ENCODE measurements at places on chromosomes 5 and 9.

GRCh38 chr9:98838868-98839565 is 31.5 kb downstream of the GALNT12 start:
- DNase-seq: no peak

DNA sequence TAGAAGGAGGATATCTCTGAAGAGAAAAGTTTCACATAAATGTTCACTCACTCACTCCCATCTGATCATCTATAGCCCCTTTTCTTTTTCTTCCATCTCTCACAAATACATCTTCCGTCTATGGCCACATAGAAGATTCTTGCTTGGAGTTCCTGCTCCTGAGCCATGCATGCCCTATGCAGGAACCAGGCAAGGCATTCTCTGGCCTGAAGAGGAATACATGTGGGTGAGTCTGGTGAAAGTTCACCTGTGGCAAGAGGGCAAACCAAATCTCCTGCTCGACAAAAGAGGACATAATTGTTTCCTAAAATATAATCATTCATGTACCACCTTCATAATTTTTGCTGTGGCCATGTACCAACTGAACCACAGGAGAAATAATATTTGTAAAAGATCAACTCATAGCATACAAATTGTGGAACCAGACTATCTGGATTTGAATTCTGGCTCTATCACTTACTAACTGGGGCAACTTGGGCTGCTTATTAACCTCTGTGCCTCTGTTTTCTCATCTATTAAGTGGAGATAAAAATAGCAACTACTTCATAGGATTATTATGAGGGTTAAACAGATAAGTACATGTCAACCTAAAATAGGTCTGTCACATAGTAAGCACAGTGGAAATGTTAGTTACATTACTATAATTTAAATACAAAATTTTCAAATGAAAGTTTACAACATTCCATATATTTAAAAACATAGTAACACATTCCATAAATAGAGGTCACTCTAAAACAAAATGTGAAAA is 121.2 kb upstream of the NFIB start:
- no peak for DNase-seq

DNA sequence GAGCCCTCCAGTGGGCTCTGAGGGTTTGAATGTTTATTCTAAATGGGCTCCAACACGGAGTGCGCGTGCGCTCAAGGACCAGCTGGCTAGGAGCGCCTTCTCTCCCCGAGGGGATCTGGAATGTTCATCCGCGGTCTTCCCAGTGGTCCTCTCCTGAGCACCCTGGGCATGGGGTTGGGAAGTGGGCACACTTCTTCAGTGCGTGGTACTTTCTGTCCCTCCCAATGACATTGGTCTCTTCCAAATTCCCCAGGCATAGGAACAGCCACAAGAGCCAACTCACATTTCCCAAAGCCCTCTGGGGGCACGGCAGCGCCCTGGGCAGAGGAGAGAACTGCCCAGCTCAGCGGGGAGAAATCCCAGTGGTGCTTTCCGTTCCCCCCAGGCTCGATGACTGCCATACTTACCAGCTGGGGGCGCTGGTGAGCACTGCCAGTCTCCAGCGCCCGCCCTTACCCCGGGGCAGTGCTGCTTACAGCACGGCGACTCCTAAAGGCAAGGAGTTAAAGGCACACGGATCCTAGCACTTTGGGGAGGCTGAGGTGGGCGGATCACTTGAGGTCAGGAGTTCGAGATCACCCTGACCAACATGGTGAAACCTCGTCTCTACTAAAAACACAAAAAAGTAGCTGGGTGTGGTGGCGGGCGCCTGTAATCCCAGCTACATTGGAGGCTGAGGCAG is 29.9 kb upstream of the OBP2B start:
- no peak for DNase-seq

DNA sequence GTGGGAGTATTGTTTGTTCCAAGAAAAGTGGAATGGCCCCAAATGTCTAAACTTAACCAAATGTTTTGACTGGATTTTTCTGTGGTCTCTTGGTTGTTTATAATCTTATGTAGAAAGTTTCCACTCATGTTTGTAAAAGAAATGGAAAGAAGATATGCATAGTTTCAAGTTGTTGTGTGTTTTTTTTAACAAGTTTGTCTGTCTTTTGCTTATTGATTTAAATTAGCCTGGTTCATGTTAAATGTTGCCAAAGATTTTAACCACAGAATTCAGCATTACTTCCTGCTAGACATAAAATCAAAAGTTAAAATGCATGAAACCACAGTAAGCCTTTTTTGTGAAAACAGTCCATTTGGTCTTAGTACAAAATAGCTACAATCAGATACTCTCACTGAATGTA is 14.0 kb downstream of the PPWD1 start:
- no peak for DNase-seq

DNA sequence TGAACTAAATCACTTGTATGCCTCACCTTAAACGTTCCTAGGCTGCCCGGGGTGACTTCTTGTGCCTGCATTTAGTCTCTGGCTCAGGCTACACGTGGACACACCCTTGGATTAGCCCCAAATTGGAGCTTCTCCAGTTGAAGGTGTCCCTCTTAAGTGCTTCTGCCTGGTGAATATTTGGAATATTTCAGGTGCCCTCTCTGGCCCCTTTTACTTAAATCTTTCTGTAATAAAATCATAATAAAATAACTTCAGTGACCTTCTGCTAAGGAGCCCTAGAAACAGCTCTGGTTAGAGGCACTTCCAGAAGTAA is 74.3 kb upstream of the KLF9 start:
- DNase-seq: no peak

GRCh38 chr9:131554087-131554842 is 8.9 kb downstream of the PRRT1B start:
- no peak for DNase-seq

- DNase-seq: no peak
These were observed 291.9 kb downstream of the FBXL7 start for GRCh38 chr5:15791859-15792258.

- no peak for DNase-seq
These were observed 241.8 kb downstream of the CDH12 start for GRCh38 chr5:22611327-22611726.

DNA sequence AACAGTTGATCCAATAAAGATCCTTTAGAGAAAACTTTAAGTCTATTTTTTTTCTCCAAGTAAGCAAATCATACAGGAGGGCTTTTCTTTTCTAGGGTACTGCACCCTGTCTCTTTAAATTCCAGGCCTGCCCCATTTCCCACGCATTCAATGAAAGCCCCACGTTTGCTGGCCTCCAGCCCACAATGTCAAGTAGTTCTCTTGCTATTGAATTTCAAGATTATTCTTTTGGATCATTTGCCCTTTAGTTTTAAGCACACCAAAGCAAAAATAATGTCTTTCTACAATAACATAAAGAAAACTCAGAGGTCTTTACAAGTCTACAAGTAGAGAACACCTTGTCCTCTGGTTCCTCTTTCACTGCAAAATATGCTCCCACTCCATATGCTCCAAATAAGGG is 15.6 kb downstream of the MLLT3 start:
- no peak for DNase-seq

GRCh38 chr9:89810431-89810830 is 205.6 kb downstream of the GADD45G start:
- no peak for DNase-seq

DNA sequence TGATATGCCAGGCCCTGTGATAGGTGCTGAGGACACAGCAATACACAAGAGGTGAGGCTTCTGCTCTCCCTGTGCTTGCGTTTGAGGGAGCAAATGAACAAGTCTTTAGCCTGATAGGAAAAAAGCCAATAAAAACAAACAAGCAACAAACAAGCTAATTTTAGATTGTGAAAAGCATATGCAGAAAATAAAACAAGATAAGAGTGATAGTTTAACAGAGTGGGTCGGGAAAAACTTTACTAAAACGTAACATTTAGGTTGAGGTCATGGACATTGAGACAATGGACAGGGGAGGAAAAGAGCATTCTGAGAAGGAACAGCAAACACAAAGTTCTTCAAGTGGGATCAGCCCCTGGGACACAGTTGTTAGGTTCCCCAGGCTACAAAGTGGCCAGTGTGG is 4.3 kb downstream of the SMIM3 start:
- no peak for DNase-seq

- DNase-seq: no peak
These were observed 303.6 kb downstream of the PIK3R1 start for GRCh38 chr5:68519143-68519542.

DNA sequence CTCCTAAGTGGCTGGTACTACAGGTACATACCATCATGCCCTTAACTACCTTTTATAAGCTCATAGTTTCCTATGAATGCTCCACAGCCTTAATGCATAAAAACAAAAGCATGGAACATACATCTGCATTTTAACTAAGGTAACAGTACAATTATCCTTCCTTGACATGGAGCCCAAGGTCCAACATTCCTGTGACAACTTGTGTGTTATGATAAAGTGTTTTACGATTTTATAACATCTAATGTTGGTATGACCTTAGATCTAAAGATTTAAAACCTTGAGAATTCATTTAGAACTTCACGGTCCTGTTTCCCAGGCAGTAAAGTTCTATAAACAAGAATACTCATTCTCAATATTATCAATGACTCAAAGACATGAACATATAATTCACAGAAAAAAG is 43.1 kb downstream of the GNG10 start:
- no peak for DNase-seq

DNA sequence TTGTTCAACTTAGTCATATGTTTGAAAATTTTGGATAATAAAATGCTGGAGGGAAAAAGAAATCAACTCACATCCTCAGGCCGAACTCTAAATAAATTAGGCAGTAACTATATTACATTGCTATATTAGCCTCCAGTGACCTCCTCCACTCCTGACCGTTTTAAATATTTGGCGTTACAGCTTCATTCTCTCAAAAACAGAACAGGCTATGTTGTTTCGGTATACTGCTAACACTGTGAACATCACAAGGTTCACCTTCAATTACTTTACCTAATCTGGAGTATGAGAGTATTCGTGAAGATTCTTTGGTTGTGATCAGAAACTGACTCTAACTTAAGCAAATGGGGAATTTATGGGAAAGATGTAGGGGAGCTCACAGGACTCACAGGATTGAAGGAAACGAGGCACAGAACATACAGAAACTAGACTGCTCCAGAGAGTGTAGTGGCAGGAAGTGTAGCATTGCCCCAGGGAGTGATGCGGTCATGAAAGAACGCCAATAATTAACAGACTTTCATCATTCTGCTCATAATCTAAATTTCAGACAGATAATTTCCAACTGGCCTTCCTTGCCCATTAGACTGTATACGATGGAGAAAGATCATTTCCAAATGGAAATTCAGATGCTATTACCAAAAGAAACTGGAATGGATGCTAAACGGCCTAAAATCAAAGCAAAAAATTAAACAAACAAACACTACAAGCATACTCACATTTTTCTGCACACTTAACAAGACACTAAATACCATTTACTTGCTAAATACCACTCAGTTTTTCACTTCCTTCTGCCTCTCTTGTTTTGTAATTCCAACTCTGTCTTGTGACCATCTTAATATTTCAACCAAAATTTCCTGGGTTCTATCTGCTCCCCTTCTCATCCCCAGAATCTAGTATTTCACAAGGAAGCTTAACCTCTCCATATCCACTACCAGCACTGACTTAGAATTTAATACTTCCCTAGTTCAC is 110.1 kb upstream of the LPAR1 start:
- no peak for DNase-seq

DNA sequence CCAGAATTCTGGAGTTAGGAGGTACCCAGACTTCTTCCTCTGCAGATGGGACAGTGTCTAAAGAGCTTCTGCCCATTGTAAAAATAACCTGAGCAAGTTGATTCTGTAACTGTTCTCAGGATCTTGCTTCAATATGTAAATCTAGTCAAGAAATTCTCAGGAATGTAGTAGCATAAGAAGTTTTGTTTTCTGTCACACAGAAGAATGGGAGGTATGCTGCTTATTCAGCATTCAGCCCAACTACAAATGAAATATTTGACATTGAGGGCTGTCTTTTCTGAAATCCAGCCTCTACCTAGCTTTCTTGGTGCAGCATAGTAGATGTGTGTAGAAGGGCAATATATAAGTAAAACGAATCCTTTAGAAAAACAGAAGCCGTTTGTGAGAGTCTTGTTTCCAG is 13.8 kb downstream of the MACIR start:
- DNase-seq: no peak

DNA sequence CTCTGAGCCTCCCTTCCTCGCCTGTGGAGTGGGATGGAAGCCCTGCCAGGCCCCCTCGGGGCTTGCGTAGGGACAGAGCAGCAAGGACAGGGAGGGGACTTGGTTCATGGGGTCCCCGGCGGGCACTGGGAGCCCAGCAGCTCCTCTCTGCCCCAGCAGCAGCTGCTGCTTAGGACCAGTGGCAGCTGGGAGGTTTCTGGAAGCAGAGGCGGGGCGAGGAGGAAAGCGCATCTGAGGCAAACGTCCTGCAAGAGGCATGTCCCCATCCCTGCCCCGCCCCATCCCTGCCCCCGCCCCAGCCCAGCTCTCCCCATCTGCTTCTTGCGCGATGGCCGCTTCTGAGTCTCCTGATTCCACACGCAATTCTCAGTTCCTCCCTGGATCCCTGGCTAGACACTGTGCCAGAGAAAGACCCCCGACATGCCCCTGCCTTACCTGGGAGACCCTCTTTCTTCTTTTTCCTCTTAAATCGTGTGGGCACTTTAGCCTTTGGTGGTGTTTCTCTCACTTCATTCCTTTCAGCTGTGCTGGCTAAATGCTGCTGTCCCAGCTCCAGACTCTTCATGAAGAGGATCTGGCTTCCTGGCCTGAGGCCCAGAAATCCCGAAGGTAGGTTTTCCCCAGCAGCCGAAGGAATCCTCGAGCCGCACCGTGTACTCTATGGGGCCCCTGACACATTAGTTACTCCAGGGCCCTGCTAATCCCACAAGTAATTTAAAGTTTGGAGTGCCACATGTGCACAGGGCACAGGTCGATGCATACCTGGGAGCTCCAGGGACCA is 4.4 kb upstream of the OR2S2 start:
- DNase-seq: no peak
